ENCODE measurements at places on chromosomes 7 and 10.

DNA sequence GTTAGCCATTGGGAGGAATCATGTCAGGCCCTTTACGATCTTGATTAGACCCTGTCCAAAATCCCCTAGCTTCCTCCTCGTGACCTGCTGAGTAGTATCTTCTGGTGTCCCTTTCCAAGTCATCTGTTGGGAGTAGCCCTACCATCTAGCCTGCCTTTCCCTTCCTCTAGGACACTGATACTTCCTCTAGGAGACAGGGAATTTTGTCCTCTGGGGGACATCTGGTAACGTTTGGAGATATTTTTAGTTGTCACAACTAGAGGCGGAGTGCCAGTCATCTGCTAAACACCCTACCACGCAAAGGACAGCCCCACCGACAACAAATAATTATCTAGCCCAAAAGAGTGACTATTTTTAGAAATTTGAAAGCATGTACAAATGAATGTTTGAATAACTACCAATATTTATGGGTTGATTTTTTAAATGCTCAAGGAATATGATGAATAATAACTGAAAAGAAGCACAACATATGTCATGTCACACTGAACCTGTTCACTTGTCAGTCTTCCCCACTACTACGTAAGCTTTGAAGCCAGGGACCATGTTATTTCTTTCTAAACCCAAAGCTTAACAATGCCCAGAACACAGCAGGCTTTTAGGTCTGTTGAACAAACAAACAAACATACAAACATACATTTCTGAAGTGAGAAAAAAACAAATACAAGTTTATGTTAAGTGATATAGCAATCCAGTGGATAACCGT, 105.9 kb downstream of the ARHGAP12 start:
- DNase-seq, result no peak

DNA sequence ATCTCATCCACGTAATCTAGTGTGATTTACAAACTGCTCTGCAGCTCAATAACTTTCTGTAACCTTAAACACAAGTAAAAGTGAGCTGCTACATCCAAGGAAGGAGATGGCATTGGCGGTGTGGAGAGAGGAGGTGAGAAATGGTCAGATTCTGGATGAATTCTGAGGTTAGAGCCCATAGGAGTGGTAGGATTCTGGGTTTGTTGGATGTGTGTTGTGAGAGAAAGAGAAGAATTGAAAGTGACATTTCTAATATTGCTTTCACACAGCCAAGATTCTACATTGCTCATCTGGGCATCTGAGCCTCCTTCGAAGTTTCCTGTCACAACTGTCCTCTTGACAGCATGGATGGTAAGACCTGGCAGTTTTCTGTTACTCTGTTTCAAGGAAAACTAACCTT, 2.5 kb downstream of the MCM10 start:
- no peak for DNase-seq

- DNase-seq, result no peak
These were observed 22.4 kb upstream of the C1QL3 start for GRCh38 chr10:16544099-16544498.

DNA sequence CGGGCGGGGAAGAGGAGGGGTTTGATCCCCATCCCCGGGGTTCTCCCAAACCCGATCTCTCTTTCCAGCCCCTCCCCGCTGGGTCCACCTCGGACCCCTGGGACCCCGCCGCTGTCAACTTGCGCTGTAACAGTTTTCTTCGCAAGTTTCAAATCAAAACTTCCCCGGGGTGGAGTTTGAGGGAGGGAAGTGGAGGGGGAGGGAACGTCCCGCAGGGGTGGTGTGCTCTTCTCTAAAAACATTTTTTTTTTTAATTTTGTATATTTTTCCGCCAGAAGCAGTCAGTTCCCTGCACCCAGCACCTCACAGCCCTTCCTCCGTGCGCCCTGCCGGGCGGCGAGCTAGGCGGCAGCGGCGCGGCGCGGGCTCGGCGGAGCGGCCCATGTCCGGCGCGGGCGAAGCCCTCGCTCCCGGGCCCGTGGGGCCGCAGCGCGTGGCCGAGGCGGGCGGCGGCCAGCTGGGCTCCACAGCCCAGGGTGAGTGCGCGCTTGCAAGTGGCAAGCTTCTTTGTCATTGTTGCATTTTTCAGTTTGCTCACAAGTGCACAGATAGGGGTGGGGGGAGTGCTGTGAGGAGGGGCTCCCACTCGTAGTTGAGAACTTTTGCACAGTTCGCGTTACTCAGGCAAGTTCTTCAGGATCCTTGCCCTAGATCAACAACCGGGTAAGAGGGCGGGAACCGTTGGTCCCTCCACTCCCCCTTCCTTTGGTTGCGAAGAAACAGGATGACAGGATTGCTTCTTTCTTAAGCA, 933 bp downstream of the MDFIC start:
- DNase-seq, result peak; percentile 81

DNA sequence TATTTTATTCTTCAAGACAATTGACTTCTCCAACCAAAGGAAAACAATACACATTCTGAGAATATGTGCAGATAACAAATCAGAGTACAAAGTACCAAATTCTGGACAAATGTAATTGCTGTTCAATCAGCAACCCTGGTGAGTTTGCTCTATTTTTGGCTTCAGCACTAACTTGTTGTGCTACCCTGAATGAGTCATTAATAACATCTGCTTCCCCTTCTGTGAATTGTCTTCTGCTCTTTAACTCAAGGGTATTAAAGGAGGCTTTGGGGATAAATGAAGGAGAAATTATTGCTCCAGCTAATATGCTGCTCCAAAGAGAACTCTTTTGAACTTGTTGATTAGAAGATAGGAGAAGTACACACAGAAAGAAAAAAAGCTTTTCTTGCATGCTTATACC, 459.3 kb downstream of the HTR7 start:
- DNase-seq, result no peak

- DNase-seq, result peak; percentile 69
These were observed 4.6 kb downstream of the EMX2 start for GRCh38 chr10:117547016-117547715.

DNA sequence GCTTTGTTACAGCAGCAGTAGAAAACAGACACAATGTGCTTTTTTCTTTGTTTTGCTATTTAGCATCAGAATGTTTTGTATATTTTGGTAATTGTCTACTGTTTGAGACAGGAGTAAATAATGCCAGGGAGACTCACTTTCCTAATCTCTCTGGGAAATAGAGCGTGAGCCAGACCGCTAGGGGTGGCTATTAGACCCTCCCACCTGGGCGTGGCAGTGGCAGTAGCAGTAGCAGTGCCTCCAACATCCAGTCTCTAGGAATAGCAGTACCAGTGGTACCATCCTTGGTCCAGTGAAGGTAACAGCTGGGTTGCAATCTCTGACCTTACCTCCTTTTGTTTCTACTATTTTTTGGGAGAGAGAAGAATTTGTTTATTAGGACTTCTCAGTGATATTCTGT, 165.7 kb upstream of the MAGI2 start:
- DNase-seq, result no peak

GRCh38 chr10:100736144-100736808, 9.1 kb upstream of the PAX2 start:
- no peak for DNase-seq

DNA sequence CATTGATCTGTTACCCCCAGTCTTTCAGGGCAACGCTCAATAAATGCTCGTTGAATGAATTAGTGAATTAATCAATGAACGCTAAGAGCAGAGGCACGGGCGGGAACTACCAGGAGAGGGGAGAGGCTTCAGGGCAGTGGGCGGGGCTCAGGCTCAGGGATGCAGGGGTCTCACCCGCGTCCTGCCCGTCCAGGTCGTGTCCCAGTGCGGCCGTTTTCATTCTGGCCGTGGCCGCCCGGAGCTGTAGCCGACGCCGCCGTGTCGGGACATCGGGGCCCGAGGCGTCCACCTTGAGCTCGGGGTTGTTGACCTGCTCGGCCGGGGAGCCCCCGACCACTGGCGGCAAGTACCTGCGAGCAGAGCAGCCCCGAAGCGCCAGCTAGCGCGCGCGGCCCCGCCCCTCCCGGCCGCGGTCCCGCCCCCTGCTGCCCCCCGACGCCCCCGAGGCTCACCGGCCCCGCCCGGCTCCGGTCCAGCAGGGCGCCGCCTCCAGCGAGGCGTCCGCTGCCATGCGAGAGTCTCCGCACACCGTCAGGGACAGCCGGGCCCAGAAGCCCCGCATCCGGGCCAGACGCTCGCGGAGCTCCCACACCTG, 2.8 kb upstream of the GAL3ST4 start:
- DNase-seq, result peak; percentile 33

DNA sequence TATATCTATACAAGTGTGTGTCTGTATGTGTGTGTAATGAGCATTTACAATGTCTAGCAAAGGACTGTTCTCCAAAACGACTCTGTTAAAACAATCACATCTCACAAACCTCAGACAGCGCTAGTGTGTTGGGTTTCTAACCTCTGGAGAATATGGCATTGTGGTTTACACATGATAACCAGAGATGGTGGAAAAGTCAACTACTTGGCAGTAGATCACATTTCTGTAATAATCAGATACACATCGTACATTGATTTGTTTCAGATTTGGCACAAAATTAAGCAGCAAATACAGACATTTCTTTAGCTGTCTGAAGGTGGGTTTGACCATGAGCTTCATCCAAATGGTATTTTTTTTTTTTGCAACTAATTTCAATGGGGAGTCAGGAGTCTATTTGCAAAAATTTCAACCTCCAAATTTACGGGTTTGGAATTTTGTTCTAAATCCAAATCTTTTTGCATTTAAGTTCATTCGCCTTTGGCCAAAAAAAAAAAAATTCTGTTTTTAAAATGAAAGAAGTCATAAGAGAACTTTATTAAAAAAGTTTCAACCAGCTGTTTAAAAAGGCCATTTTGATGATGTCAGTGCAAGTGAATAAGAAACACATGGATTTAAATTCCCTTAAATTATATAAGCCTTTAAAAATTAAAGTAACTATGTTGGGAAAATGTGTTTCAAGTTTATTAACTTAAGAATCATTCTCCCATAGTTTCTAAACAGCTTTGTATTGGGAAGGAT, 127.8 kb downstream of the TMEM26 start:
- DNase-seq, result no peak

DNA sequence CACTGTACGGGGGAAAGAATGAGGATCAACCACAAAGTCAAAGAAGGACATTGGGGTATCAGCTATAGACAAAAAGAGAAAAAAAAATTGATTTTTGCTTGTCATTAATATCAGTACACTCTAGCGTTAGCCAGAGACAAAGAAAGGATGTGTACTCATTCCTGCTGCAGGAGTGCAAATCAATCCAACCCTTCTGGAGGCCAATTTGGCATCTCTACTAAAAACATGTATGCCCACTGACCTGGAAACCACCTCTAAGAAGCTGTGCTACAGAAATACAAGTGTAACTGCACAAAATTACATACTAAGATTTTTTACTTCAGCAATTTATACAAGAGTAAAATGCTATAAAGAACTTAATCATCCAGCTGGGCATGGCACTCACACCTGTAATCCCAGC, 13.6 kb downstream of the NSMCE4A start:
- no peak for DNase-seq

GRCh38 chr7:115297656-115298055, 375.8 kb downstream of the MDFIC start:
- peak; percentile 91 for DNase-seq

GRCh38 chr10:100824886-100825285, 79.5 kb downstream of the PAX2 start:
- no peak for DNase-seq

DNA sequence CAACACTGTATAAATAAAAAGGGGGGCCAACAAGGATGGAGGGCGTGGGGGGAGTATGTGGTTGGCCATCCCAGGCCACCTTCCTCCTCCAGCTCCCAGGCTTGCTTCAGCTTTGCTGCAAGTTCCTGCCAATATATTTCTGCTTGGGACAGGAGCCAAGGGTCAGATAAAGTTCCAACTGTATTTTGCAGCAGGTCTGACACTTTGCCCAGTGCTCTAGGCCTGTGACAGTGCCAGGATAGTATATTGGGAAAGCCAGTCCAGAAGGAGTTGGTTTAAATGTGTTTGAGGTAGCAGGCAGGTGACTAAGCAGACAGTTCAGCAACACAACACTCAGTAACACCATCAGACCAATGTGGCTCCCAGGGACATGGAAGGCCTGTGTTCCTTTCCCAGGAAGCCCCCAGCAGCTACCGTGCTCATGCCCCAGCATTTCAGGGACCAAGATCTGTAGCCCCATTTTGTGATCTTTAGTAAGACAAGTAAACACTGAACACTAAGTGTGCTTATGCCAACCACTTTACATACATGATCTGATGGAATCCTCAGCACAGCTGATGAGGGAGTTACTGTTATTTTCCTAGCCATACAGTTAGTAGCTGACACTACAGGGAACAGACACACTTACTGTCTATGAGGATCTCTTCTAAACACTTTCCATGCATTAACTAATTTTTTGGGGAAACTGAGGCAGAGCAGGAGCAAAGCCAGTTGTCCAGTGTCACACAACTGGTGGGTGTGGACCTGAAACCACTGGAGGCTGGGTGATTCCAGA, 38.9 kb downstream of the DNAJB12 start:
- DNase-seq, result peak; percentile 89

DNA sequence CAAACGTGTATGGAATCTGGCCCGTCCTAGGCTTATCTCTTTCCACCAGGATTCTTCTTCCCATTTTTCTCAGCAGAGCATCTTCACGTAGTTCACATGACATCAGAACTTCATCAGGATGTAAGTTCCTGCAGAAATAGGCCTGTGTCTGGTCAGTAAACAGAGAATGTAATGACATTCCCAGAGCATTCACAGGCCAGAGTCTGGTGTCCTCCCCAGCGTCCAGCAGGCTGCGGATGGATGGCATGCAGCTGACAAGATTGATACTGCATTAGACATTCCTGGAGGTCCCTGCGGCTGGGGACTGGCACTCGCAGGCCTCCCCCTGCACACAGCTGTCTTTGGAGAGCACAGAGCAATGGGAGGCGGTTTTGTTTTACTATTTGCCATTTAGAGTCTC, 28.7 kb downstream of the MGMT start:
- DNase-seq, result no peak

DNA sequence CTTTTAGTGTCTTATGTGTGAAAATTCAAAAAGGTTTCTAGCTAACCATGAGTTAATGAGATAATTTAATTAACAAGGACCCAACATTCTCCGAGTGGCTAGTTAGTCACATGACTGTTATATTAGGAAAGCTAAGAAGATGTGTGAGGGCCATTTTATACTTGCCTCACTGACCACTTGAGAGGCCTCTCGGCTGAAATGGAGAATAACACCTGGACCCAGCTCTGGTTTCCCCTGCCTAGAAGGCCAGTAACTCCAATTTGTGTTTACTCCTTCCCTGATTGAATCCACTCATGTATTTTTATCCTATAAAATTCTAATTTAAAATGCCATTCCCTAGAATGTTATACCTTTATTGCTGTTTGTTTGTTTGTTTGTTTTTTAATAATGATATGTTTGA, 1091.2 kb downstream of the KCNMA1 start:
- DNase-seq, result no peak

- no peak for DNase-seq
These were observed 1.4 kb upstream of the THSD7A start for GRCh38 chr7:11833431-11833830.

DNA sequence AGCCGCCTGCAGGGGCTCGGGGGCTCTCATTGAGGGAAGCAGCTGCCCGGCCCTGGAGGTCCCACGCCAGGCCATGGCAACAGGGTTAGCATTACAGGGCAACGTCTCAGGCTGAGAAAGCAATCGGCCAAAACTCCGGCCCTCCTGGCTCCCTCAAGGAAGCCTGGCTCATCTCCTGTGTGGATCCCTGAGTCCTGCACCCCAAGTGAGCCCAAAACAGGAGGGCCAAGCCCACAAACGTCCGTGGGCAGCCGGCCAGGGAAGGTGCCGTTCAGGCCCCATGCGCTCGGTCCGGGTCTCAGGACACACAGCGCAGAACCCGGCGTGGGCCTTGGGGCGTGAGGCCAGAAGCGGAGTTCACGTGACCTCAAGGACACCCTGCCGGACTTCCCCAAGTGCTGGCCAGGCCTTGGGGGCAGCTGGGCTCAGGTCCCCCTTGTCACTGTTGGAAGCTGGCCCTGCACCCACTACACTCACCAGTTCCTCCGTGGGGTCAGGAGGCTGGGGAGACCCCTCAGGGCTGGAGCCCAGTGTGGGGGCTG, 8.0 kb upstream of the PWWP2B start:
- DNase-seq, result peak; percentile 73

All from GM23248 (cell line).